ENCODE measurements at places on chromosomes 2 and 18. TPM values are rescaled to one million over a fixed set of nuclear protein-coding genes. Genes with fewer than 3 reads are reported as not detected.

GRCh38 chr2:65620524-65620923 is 188.1 kb upstream of the SPRED2 start:
- no peak for DNase-seq

DNA sequence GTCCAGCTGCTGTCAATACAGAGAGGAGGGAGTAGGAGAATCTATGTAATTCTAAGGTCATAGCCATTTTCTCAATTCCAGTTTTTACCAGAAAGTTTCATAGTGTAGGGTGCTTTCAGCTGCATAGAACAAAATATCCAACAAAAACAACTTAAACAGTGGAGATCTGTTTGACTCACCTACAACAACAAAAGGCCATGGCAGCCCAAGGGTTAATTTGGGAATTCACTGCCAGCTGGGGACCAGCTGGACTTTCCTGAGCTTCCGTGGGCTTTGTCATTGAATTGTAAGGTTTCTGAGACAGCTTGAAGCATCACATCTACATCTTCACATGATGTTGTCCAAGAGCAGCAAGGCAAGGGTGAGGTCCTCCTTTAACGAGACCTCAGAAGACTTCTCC is 512.7 kb downstream of the IRS1 start:
- DNase-seq, result no peak

ETAA1 gene
- 13.8 TPM for total RNA-seq

DNA sequence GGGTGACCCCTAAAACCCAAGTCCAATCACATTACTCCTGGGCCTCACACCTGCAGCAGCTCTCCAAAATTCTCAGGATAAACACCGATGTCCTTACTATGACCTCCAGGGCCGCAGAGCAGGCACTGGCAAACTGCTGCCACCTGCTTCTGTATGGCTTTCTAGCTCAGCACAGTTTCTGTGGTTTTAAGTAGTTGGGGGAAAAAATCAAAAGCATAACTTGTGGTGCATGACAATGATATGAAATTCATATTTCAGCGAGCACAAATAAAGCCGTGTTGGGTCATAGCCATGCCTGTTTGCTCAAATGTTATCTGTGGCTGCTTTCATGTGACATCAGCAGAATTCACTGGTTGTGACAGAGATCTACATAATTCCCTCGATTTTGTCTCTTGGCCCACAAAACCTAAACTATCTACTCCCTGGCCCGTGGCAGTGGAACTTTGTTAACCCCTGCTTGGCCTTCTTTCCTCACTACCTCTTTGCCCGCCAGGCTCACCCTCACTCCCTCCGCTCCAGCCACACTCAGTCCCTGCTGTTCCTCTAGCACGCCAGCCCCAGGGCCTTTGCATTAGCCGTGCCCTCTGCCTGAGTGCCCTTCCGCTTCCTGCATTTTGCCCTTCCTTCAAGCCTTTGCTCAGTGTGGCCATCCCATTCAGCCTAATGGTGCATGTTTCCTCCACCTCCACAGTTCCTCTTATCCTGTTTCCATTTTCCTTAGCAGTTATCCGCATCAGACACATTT is 108.3 kb downstream of the AGAP1 start:
- DNase-seq, result no peak

ACMSD gene
- not detected for total RNA-seq

DNA sequence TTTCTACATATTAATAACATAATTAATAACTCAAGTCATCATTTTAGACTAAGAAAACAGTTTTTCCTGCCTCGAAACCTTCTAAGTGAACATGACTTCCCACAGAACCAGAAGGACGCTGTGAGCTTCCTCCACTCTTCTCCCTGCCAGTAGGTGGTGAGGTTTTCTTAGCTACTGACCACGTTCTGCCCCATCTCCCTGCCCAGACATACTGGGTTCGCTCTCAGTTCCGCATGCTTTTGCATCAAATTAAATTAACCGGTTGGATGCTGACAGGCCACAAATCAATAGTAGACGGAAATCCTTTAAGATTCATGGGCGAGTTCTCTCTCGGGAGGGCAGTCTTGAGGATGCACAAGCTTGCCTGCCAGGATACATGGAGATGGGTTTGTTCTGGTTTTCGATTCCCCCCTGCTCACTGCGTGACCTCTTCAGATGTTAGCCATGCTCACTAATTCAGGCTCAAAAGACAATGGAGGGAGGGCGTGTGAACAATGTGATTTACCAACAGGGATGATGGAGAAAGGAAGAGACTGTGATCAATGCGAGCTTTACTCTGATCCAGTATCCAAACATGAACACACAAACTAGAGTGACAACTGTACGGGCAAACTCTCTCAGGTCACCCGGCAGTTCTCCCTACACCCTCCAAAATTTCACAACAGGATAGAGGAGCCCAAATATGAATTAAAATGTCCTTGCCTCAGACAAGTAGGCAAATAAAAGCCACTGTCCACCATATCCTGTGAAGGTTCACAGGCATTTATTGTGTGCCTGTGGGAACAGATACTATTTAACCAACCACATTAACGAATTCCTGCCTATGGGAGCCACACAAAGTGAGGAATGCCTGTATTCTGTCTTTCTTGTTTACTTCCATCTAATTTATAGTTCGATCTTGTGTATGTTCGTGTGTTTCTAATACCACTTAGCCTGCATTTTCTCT is 375.7 kb downstream of the EIPR1 start:
- DNase-seq, result peak; percentile 38

DNA sequence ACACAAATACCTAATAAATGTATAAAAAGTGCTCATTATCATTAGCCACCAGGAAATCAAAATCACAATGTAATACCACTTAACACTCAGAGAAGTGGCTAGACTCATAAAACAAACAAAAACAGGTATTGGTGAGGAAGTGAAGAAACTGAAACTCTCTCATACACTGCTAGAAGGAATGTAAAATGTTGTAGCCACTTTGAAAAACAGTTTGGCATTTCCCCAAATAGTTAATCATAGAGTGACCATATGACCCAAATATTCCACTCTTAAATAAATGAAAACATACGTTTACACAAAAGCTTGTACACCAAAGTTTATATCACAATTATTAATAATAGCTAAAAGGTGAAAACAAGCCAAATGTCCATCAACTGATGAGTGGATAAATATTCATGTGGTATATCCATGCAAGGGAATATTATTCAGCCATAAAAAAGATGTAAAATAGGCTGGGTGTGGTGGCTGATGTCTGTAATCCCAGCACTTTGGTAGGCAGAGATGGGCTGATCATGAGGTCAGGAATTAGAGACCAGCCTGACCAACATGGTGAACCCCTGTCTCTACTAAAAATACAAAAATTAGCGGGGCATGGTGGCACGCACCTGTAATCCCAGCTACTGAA is 86.2 kb upstream of the COL5A2 start:
- no peak for DNase-seq

- no peak for DNase-seq
Measured at GRCh38 chr2:148813603-148814065, 61.4 kb upstream of the KIF5C start.

DNA sequence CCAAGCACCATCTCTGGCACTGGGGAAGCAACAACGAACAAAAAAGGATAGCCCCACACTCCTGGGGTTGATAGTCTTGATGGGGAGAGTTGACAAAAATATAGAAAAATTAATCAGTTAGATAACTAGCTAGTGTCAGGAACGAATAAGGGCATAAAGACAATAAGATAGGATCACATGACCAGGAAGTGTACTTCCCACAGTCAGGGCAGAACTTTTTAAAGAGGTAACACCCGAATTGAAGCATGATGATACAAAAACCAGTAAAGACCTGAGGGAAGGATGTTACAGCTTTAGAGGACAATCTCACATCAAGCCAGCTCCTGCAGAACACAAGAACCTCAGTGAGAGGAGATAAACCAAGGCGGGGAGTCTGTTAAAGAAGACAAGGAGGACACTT is 295.4 kb upstream of the CRIM1 start:
- no peak for DNase-seq

DNA sequence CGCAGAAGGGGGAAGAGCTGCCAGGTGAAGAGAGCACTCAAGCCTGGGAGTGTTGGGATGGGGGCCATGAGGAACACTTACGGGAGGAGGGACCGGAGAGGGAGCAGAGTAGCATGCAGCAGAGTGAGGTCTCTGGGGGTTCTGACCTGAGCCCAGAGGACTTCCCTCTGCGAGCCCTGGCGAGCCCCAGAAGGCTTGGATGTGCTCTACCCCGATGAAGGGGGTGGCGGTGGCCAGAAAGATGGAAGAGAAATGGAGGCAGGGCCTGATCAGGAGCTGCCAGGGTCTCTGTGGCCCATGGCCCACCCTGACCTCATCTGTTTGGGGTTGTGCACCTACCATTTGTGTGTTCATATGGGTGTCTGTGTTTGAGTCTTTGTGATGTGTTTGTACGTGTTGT is 42.0 kb downstream of the CROCC2 start:
- DNase-seq, result no peak

GRCh38 chr2:189514104-189514503 is 66.5 kb downstream of the SLC40A1 start:
- peak; percentile 56 for DNase-seq

DNA sequence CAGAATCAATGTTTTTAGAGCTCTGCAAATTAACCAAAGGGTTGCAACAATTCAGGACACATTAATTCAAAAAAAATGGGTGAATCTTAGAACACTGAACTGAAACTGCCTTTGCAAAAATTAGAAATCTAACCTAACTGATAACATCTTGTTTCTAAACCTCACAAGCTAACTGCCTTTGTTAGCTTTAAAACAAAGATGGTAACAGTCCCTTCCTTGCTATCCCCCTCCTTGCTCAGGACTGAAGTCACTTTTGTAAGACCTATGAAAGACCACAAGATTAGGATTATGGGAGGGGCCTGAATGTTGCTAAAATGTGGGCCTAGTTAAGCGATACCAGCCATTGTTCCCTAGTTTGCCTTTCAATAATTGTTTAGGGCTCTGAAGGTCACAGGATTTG is 44.9 kb upstream of the LONRF2 start:
- DNase-seq, result no peak

DNA sequence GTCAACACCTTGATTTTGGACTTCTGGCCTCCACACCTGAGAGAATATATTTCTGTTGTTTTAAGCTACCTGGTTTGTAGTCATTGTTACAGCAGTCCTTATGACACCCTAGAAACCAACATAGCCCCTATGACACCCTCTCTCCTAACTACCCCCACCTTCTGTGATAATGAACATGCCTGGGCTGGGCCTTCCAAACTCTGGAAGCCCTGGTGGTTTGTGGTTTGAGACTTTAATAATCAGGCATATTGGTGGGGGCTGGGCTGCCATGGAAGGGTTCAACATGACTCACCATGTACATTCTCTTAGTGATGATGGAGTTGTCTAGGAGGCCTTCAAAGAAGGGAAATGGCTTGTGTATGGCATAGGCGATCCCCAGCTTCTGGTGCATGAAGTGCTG is 3.3 kb downstream of the SP110 start:
- DNase-seq, result no peak

GRCh38 chr18:72742002-72742401 is 125.8 kb downstream of the NETO1 start:
- DNase-seq, result no peak

NEU4 gene
- 6.7 TPM for total RNA-seq

DNA sequence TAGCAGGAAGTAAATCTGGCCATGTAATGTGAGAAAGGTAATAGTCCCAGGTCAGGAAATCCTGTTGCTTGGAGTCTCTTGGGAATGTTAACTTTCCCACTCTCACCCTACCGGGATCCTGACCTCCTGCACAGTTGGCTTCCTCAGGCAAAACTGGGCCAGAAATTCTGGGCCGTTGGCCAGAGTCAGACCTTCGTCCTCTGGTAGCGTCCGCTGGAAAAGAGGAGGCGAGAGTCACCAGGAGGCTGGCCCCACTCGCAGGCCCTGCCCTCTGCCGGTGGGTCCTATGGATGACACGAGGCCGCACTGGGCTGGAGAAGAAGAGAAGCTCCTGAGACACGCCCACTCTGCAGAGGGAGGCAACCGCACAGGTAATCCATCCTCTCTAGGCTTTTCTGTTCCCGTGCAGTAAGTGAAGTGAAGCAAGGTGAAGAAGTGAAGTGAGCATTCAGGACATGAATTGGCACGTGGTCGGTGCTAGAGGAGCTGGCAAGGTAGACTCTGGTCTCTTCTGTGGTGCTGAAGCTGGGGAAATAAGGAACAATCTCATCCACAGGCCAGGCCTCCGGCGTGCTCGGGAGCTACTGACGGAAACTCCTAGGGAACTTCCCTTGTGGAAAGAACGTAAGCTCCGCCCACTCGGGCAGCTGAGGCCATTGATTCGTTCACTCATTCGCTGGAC is 182.7 kb upstream of the GLI2 start:
- DNase-seq, result peak; percentile 78

DSG4 gene
- total RNA-seq, result not detected

CD207 gene
- total RNA-seq, result 0.13 TPM

SCRN3 gene
- total RNA-seq, result 32.0 TPM

- peak; percentile 89 for DNase-seq
Measured at GRCh38 chr2:233443511-233444183, 89.4 kb downstream of the DGKD start.

BBS5 gene
- 4.9 TPM for total RNA-seq

DNA sequence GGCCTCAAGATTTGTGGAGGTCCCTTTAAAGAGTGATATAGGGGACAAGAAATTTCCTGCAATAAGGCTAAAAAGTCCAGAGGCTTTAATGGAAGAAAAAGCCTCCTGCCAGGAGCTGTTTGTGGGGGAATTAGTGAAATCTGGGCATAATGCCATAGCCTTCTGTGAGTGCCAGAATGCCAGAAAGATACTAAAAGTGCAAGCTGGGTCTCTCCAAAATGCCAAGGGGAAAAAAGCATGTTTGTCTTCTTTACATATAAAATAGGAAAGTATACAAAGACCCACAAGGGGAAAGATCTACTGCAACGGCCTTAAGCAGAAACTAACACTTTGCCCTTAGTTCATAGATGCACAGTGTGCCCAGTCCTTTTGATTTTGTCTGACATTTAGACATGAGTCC is 647.7 kb upstream of the ZNF804A start:
- peak; percentile 37 for DNase-seq

RASGRP3 gene
- 38.3 TPM for total RNA-seq

DNA sequence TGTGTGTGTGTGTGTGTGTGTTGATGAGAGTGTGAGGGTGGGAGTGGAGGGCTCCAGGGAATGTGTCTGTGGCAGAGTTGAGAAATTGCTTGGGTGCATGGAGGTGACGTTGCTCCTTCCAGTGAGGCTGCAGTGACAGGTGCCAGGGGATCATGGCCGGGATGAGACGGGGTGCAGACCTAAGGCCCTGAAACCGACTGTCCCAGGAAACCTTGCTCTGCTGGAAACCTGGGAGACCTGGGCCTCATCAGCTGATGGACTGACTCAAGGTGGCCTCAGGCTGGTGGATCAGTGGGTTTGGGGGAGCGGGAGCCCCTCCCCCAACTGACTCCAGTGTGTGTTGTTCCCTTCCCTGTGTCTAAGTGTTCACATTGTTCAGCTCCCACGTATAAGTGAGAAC is 56.6 kb downstream of the INHBB start:
- DNase-seq, result no peak

- peak; percentile 52 for DNase-seq
Measured at GRCh38 chr2:25041307-25041927, 459 bp upstream of the EFR3B start.

SP5 gene
- 5.0 TPM for total RNA-seq

DNA sequence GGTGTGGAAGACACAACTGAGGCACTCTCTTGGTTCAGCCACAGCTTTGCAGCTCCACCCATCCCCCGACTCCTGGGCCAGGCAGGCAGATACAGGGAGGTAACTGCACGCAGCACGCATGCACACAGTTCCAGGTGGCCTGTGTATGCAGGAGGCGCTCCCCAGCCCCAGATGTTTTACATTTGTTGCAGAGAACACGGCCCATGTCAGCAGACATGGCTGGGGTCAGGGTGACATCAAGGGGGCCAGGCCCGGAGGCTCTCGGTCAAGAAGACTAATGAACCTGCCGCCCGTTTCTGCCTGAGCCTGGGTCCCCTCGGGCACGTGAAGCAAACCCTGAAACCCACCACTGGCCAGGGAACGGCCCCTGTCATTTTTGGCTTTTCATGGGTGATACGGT is 57.3 kb downstream of the TWIST2 start:
- DNase-seq, result no peak

GRCh38 chr2:117557626-117558025 is 256.9 kb upstream of the DDX18 start:
- no peak for DNase-seq

All from muscle of leg (tissue), 16 donors.